ENCODE measurements at places on chromosomes 2 and 18. TPM values are rescaled to one million over a fixed set of nuclear protein-coding genes. Genes with fewer than 3 reads are reported as not detected.
A peak's percentile ranks its signal among the peaks of the same experiment; 100 is the strongest.

- no peak overlapping the region for H3K27ac ChIP-seq
- no peaks in the 10 kb centered on the region for H3K4me1 ChIP-seq
- no peak overlapping the region for H3K4me3 ChIP-seq
- no peaks in the 10 kb centered on the region for H3K27me3 ChIP-seq
- no peaks in the 10 kb centered on the region for H3K36me3 ChIP-seq
These were observed 105.7 kb downstream of the ACAA2 start for GRCh38 chr18:49707599-49707998.

DNA sequence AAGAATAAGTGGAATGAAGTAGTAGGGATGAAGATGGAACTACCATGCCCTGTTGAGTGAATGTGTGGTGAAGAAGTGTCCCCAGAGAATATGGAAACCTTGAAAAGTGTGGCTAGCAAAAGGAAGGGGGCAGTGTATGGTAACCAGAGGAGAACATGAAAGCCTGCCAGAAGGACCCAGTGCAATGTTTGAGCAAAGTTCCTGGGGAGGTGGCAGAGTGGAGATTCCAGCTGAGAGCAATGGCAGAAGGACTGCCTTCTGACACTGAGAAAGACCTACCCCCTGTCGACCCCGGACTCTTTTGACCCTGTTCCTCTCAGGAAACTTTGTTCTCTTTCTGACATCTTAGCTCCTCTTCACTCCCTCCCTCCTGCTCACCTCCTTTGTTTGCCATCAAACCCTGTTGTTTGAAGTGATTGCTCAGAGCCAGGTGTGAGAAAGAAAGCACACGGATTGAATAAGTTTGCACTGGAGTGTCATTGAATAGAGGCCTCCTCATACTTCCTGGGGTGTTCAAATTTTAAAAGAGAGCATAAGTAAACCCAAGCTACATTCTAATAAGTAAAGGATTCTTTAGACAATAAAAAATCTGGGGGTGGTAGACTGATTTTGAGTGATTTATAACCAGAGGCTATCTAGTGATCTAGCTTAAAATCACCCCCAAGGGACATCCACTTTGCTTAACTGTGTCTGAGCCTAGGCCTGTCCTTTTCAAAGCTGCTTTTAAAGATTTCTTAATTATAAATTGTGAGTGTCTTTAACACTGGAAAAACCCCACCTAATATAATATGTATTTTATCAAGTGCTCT, 57.1 kb downstream of the TRIB2 start:
- no peaks in the 10 kb centered on the region for H3K36me3 ChIP-seq
- H3K4me3 ChIP-seq: no peak overlapping the region
- DNase-seq: no peak
- no peaks in the 10 kb centered on the region for H3K27me3 ChIP-seq

DNA sequence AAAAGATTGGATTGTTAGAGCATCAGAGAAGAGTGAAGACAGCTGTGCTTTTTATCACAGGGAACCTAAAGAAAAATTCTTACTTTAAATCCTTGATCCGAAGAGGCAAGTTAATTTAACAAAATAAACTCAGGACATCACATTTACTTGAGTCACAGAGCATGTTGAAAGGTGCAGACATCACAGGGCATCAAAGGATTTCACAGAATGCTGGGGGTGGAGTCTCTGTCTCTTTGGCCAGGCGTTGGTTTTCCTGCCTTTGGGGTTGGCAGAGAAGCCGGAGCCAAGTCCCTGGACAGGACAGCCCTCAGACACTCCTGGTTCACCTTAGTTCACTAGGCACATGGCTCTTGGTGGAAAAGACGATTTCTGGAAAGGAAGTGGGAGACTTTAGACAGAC, 56.3 kb downstream of the SH3RF3 start:
- H3K27me3 ChIP-seq: no peaks in the 10 kb centered on the region
- H3K4me1 ChIP-seq: peaks cover 6% of the 10 kb centered on the region
- DNase-seq: peak; percentile 27

Gene HDAC4
- total RNA-seq: 17.4 TPM

GRCh38 chr2:46058140-46058539, 239.1 kb upstream of the EPAS1 start:
- H3K4me3 ChIP-seq: no peak overlapping the region
- no peaks in the 10 kb centered on the region for H3K36me3 ChIP-seq
- no peak for DNase-seq

Gene FTCDNL1
- 1.7 TPM for total RNA-seq

- H3K36me3 ChIP-seq: no peaks in the 10 kb centered on the region
- no peaks in the 10 kb centered on the region for H3K4me1 ChIP-seq
- H3K27me3 ChIP-seq: no peaks in the 10 kb centered on the region
- H3K27ac ChIP-seq: no peak overlapping the region
These were observed 119.7 kb upstream of the XIRP2 start for GRCh38 chr2:166768393-166769123.

GRCh38 chr2:192675681-192676080, 480.9 kb upstream of the TMEFF2 start:
- no peaks in the 10 kb centered on the region for H3K4me1 ChIP-seq
- no peaks in the 10 kb centered on the region for H3K36me3 ChIP-seq
- H3K27ac ChIP-seq: no peak overlapping the region
- no peak overlapping the region for H3K4me3 ChIP-seq

GRCh38 chr2:165743442-165743841, 50.6 kb downstream of the GALNT3 start:
- H3K4me3 ChIP-seq: no peak overlapping the region
- no peaks in the 10 kb centered on the region for H3K4me1 ChIP-seq
- no peak for DNase-seq
- H3K36me3 ChIP-seq: no peaks in the 10 kb centered on the region

GRCh38 chr2:10297959-10298531, 4.7 kb upstream of the HPCAL1 start:
- no peak overlapping the region for H3K4me3 ChIP-seq
- H3K4me1 ChIP-seq: no peaks in the 10 kb centered on the region
- no peaks in the 10 kb centered on the region for H3K36me3 ChIP-seq
- H3K27ac ChIP-seq: no peak overlapping the region

Gene IWS1
- total RNA-seq: 20.3 TPM

- no peak for DNase-seq
- H3K27me3 ChIP-seq: no peaks in the 10 kb centered on the region
- H3K36me3 ChIP-seq: no peaks in the 10 kb centered on the region
- no peak overlapping the region for H3K27ac ChIP-seq
These were observed 17.2 kb upstream of the ADCY3 start for GRCh38 chr2:24937236-24937635.

GRCh38 chr2:161625314-161625919, 1.2 kb downstream of the SLC4A10 start:
- H3K27me3 ChIP-seq: no peaks in the 10 kb centered on the region
- DNase-seq: no peak
- H3K4me1 ChIP-seq: no peaks in the 10 kb centered on the region
- no peaks in the 10 kb centered on the region for H3K36me3 ChIP-seq
- no peak overlapping the region for H3K4me3 ChIP-seq
- H3K27ac ChIP-seq: no peak overlapping the region

DNA sequence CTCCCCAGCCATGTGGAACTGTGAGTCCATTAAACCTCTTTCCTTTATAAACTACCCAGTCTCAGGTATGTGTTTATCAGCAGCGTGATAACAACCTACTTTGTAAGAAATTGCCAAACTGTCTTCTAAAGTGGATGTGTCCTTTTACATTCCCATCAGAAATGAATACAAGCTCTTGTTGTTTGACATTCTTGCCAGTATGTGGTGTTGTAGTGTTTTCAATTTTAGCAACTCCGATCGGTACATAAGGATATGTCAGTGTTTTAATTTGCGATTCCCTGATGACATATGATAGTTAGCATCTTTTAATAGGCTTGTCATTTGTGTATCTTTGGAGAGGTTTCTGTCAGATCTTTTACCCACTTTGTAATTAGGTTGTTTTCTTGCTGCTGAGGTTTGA, 1156.3 kb upstream of the CRIM1 start:
- no peak for DNase-seq
- no peak overlapping the region for H3K27ac ChIP-seq

Gene NT5C1B
- total RNA-seq: not detected

GRCh38 chr2:138689705-138690104, 90.5 kb downstream of the NXPH2 start:
- no peak overlapping the region for H3K27ac ChIP-seq
- H3K27me3 ChIP-seq: no peaks in the 10 kb centered on the region
- DNase-seq: no peak
- H3K4me3 ChIP-seq: no peak overlapping the region
- H3K36me3 ChIP-seq: no peaks in the 10 kb centered on the region

DNA sequence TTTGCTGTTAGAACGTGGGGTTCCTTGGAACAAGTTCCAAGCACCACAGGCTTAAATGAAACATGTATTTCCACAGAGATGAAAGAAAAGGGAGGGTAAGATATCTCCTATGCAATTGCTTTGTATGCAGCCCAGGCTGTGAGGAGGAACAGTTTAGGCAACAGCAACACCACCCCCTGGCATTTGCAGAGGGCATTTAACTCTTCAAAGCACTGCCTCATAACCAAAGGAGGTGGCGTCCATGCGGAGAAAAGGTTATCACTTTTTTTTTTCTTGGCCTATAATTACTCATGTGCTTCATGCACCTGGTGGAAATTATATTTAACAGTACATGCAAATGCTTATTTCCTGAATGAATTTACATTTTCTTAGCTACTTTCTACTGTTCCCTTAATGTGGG, 286.0 kb downstream of the LPIN1 start:
- no peak for DNase-seq
- no peak overlapping the region for H3K27ac ChIP-seq
- H3K36me3 ChIP-seq: no peaks in the 10 kb centered on the region
- no peak overlapping the region for H3K4me3 ChIP-seq

DNA sequence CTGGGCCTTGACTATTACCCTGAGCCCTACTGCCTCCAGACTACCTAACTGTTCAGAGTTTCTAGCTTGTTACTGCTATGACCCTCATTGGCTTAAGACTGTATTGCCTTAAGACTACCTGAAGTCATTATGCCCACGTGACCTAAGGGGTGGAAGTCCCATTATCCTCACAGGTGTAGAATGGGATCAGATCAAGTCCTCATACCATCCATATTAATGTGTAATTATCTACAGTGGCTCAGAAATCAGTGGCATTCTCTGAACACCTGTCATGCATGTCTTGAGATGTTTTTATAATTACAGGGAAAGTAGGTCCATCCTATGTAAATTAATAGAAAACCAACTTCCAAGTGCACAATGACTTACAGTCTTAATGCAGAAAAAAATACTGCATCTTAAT, 124.0 kb upstream of the CDC42EP3 start:
- no peak overlapping the region for H3K4me3 ChIP-seq
- no peaks in the 10 kb centered on the region for H3K36me3 ChIP-seq
- DNase-seq: no peak
- H3K27me3 ChIP-seq: no peaks in the 10 kb centered on the region
- H3K27ac ChIP-seq: no peak overlapping the region

Gene GREB1
- 5.5 TPM for total RNA-seq

- DNase-seq: no peak
- H3K27ac ChIP-seq: no peak overlapping the region
- H3K4me1 ChIP-seq: no peaks in the 10 kb centered on the region
- H3K4me3 ChIP-seq: no peak overlapping the region
- no peaks in the 10 kb centered on the region for H3K27me3 ChIP-seq
- no peaks in the 10 kb centered on the region for H3K36me3 ChIP-seq
These were observed 43.9 kb upstream of the CSRNP3 start for GRCh38 chr2:165425556-165425955.

GRCh38 chr2:239694487-239694886, 293.7 kb upstream of the HDAC4 start:
- H3K4me1 ChIP-seq: no peaks in the 10 kb centered on the region
- H3K4me3 ChIP-seq: no peak overlapping the region
- DNase-seq: no peak

DNA sequence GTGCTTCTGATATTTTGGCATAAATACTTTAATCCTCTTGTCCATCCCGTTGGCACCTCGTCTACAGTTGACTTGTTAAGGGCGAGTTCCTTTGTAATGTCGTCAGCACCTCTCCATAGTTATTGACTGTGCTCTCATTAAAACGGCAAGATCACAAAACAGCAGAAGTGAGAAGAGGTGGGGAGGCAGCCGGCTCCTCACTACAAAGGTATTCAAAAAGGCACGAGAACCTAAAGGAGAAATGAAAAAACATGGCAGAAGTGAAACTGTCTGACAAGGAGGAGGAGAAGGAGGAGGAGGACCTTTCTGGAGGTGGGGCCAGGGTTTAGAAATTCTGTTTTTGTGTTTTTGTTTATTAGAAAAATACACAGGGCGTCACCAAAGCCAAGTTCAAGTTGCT, 235.6 kb downstream of the BCL11A start:
- H3K4me3 ChIP-seq: no peak overlapping the region
- H3K4me1 ChIP-seq: peaks cover 6% of the 10 kb centered on the region
- H3K27me3 ChIP-seq: no peaks in the 10 kb centered on the region
- no peak for DNase-seq
- no peaks in the 10 kb centered on the region for H3K36me3 ChIP-seq
- no peak overlapping the region for H3K27ac ChIP-seq

Gene DNAH6
- total RNA-seq: 1.6 TPM

Gene CXCR4
- total RNA-seq: 11.2 TPM

DNA sequence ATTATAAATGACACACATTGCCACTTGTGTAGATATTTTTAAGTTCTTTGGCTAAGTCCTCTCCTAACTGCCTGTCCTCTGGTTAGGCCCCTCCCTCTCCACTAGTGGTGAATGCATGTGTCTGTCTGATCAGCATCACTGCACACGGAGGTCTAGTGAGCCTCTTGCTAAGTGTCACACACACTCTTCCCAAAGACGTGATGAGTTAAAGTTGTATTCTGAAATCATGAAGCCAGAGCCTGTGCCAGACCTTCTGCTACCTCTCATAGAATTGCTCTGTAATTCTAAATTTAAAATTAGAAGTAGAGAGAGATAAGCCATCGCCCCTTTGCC, 41.3 kb downstream of the RALB start:
- peaks cover 23% of the 10 kb centered on the region for H3K36me3 ChIP-seq
- H3K4me3 ChIP-seq: no peak overlapping the region
- H3K27ac ChIP-seq: no peak overlapping the region
- no peaks in the 10 kb centered on the region for H3K4me1 ChIP-seq

DNA sequence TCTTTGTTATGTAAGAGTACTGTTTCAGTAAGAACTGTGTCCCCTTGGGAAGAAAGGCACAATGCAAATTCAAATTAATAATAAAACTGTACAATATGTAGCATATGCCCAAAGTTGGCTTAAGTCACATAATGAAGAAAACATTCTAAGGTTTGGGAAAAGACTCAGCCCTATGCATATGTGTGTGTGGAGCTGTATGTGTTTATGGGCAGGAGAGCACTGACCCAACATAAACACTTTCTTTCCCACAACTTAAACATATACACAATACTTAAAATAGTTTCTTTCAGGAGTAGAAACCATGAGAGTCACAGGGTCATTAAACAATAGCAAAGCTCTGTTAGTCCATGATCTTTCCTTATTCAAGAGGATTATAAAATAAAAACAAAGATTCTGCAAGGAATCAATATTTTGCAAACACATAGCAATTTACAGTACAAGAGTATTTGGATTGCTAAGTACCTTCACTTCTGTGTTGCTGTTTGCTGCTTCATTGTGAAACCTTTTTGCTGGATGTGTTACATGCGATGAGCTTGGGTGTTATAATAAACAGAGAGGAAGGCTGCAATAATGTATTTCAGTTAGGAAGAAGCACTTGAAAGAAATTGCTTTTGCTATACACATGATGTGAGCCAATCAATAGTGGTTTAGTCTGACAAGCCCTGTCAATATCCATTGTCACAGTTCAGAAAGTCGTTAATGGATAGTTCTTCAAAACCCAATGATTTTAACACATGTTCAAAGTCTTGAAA, 347.3 kb downstream of the ARHGAP15 start:
- no peaks in the 10 kb centered on the region for H3K4me1 ChIP-seq
- DNase-seq: no peak
- no peaks in the 10 kb centered on the region for H3K27me3 ChIP-seq
- no peak overlapping the region for H3K27ac ChIP-seq

Gene ZNF396
- 2.6 TPM for total RNA-seq

All from pancreas (tissue), 10 donors.